ENCODE measurements at places on chromosomes 13 and 19.

- no peak for DNase-seq
Measured at GRCh38 chr13:111184458-111185401, 69.6 kb downstream of the ARHGEF7 start.

DNA sequence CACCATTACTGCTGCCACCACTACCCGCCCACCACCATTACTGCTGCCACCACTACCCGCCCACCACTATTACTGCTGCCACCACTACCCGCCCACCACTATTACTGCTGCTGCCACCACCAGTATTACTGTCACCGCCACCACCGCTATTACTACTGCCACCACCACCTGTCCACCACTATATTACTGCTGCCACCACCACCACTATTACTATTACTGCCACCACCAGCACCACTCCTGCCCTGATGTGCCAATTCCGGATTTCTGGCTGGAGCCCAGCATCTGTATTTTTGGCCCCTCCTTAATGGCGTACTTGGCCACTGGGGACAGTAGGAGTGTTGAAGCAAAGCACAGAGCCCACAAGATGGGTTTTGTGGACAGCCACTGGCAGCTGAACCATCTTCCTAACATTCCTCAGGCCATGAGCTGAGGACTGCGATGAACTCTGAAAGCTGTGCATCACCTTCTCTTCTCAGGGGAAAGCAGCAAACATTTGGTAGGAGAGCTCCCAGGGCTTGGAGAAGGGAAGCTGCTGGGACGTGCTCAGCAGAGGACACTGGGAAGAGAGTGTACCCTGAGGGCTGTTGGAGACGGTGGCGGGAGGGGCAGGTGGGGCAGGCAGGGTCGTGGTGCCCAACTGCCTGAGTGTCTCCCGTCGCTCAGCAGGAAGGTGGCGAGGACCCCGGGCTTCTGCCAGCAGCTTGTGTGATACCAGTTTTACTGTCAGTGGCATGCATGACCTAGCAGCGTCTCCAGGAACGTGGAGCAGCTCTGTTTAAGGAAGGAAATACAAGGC lies 23.0 kb downstream of the CUL4A start:
- no peak for DNase-seq

- no peak for DNase-seq
Measured at GRCh38 chr19:9586764-9587163, 2.5 kb upstream of the ZNF121 start.

DNA sequence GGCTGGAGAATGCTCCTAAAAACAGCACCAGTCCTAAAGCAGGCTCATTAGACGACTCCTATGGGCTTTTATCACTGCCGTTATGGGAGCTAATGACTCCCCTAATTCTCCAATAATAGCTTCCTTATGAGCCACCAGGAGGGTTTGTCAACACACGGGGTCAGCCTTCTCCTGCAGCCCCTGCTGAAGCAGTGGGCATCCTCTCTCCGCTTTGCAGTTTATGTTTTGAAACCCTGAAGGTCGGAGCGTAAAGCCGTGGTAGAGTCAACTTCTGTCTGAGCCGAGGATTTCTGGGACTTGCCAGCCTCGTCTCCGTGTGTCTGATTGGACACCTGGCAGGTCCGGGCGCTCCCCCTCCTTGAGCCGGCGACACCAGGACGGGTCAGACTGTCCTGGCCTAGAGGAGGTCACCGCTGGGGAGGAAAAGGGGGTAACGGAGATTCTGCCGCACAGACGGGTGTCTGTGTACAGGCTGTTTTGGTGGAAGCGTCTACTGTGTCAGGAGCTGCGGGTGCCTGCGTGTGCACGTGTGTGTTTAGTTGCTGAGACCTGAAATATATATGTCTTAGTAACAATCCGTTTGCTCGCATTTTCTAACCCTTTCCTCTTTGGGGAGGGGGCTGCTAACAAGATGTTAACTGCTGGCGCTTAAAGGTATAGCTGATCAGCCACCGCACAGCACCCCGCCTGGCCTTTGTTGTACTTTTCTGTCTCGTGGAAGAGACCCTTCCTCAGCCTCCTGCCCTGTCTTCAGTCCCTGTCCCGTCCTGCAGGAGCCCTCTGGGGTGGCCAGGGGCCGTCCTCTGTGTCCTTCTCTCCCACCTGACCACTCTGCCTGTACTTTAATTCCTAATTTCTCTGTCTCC lies 1.9 kb downstream of the KDM4B start:
- DNase-seq: no peak

DNA sequence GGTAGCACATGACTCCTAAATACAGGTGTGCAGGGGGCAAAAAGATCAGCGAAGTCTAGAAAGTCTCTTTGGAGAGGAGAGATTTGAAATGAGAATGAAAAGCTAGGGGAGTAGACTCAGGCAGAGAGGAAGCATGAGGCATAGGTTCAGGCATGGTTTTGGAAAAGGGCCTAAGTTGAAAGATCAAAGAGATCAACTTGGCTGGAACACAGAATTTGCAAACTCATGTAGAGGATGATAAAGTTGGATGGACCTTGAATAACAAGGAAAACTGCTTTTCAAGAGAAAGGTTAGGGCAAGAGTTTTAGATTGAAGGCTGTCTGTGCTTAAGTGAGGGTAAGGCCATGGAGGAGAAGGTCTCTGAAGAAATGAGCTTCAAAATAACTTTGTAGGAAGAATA lies 47.4 kb upstream of the UBAC2 start:
- no peak for DNase-seq
